ENCODE measurements at places on chromosomes 7 and 10. TPM values are rescaled to one million over a fixed set of nuclear protein-coding genes. Genes with fewer than 3 reads are reported as not detected.

ACTR3C gene
- polyA plus RNA-seq: 3.6 TPM

TPST1 gene
- 0.24 TPM for polyA plus RNA-seq

CFAP70 gene
- polyA plus RNA-seq: 0.82 TPM

RPEL1 gene
- polyA plus RNA-seq: not detected

HKDC1 gene
- 5.5 TPM for polyA plus RNA-seq

MSS51 gene
- 0.26 TPM for polyA plus RNA-seq

C10orf105 gene
- 0.07 TPM for polyA plus RNA-seq

TUBAL3 gene
- polyA plus RNA-seq: not detected

FKBP6 gene
- polyA plus RNA-seq: not detected

MYL7 gene
- not detected for polyA plus RNA-seq

SLC26A5 gene
- polyA plus RNA-seq: not detected

KIF11 gene
- 0.87 TPM for polyA plus RNA-seq

GPNMB gene
- not detected for polyA plus RNA-seq

RAMP3 gene
- polyA plus RNA-seq: 1.6 TPM
